ENCODE measurements at places on chromosomes 6 and 20.

DNA sequence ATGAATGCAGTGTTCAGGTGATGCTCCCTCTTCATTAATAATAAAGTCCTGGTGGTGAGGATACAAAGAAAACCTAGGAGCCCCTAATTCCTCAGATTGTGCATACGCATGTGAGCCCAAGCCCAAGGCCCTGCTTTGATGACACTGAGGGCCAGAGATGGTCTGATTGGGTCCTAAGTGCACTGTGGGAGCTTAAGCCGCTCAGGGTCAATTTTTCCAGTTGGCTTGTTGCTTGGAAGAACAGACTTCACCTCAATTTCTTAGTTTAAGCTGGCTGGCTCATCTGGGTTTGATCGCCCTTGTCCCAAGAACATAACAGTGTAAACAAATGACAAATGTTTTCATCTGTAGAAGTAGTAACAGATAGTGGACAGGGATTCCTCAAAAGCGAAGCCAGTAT is 41.4 kb downstream of the INSM1 start:
- DNase-seq: no peak

- DNase-seq: peak; percentile 24
These were observed at the start of gene RIPOR2 for GRCh38 chr6:24935366-24936152. TSS of gene RIPOR2 (minus strand) at chr6:24935960. CDS start at chr6:24935898, 62 bp downstream.

GRCh38 chr6:109961611-109962041 is 16.5 kb upstream of the GPR6 start:
- no peak for DNase-seq

GRCh38 chr6:2744778-2745177 is 5.9 kb downstream of the MYLK4 start:
- no peak for DNase-seq

- no peak for DNase-seq
These were observed 152.1 kb downstream of the SAMD5 start for GRCh38 chr6:147660334-147661311.

- no peak for DNase-seq
These were observed 27.1 kb upstream of the SMOC2 start for GRCh38 chr6:168413856-168414255.

- no peak for DNase-seq
These were observed 17.4 kb downstream of the EZR start for GRCh38 chr6:158801655-158802294.

GRCh38 chr20:61623451-61623850 is 371.4 kb downstream of the CDH4 start:
- no peak for DNase-seq

DNA sequence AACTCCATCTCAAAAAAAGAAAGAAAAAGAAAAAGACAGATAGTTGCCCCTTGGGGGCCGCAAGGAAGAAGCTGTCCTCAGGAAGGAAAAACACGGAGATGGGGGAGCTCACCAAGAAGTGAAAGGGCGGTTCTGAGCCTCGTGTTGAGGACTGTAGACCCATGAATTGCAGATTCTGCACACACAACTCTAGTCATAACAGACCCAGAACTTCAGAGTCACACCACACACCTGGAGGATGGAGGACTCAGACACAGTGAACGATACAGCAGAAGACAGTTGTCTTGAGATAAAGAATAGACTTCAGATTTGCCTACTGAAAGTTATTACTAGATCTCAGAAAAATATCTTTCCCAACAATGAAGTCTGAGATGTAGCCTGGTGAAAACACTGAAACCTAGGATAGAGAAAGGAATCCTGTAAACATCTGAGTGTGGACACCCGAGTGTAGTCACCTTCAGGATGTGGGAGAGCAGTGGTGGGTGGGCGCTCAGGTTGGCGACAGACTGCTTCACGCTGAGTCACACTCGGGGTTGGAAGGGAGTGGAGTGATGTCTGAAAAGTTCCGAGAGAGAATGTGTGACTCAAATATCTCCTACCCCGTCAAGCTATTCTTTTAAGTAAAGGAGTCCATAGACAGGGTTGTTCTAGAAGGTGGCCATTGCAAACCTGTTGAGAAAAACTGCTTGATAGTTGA is 88.1 kb downstream of the MAP3K4 start:
- no peak for DNase-seq

DNA sequence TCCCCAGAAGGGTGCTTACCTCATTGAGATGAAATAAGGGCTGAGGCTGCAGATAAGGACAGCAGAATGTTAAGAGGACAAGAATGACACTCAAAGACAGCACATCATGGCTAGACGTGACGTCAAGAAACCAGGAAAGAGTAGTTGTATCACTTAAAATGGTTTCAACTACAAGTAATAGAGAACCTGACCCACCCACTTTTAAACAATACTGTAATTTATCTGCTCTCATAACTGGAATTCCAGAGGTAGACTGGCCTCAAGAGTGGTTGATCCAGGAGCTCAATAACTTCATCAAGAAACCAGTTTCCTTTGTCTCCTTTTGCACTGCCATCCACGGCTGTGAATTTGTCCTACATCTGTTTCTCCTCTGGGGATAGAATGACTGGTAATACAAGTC is 187.1 kb downstream of the EYA4 start:
- no peak for DNase-seq

DNA sequence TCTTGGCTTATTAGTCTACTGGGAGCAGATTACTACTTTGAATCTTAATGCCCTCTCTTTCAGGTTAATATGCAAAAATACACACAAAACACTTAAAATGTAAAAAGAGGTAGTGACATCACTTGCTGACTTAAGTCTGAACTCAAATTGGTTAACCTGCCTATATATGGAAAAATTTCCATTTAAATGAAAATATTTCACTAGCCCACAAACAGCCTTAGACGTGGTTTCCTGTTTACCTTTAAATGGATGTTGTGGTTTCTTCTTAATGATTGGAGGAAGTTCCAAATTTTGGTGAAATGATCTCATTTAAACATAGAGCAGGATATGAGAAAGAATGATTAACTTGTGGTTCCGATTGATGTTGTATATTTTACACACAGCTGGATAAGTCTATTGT is 553.7 kb downstream of the CD109 start:
- no peak for DNase-seq

- DNase-seq: no peak
These were observed 34.2 kb downstream of the PTPRA start for GRCh38 chr20:2907519-2907918.

DNA sequence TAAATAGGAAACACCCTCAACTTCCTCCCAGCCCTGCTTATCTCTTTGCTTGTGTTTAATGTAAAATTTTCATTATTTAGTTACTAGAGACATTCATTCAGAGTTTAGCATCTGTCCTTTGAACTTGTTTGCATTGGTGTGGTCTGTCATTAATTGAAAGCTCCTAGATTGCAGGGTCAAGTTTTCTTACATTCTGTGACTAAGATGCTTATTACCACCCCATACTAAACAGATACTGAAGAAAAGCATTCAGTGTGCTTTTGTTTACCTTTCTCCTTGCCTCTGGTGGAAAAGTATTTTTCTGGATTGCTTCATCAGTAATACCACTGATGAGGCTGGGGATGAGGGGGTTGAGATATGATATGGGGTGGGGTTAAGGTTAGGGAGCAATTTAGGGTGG is 199.0 kb downstream of the SAMD5 start:
- DNase-seq: no peak

GRCh38 chr6:56311061-56311460 is 63.7 kb upstream of the COL21A1 start:
- DNase-seq: no peak

DNA sequence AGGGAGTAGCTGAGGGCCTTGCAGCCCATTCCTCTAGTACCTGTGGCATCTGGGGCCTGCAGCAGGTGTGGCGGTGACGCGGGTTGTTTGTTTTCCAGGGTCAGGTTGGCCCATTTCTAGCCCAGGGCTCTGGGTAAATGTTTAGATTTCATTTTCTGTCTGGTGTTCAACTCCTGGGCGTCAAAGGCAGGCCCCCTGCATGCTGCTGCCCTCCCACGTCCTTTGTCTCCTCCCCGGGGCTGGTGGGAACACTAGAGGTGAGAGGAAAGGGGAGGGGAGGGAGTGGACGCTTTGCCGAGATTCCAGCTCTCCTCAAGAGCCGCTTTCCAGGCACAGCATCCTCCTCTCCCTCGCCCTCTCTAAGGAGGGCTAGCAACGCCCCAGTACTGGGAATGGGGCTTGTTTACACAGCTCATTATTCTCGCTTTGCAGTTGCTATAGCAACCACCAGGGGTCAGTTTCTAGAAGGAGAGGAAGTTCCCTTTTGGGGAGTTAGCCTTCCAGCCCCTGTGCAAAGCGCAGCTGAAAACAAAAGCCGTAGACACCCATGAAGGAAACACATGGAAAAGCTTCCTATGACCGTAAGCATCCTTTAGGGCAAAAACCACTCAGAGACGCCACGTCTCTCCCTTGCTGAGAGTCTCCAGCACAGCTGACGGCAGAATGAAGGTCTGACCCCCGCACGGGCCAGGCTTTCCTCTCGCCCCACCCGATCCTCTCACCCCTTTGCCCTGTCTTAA is 170.6 kb downstream of the LY86 start:
- peak; percentile 69 for DNase-seq

- no peak for DNase-seq
These were observed 116.1 kb upstream of the TIAM2 start for GRCh38 chr6:154878871-154879491.

GRCh38 chr6:131629651-131630050 is 1.6 kb upstream of the MED23 start:
- DNase-seq: no peak

- no peak for DNase-seq
These were observed 34.0 kb downstream of the GNAS start for GRCh38 chr20:58886546-58886945.

DNA sequence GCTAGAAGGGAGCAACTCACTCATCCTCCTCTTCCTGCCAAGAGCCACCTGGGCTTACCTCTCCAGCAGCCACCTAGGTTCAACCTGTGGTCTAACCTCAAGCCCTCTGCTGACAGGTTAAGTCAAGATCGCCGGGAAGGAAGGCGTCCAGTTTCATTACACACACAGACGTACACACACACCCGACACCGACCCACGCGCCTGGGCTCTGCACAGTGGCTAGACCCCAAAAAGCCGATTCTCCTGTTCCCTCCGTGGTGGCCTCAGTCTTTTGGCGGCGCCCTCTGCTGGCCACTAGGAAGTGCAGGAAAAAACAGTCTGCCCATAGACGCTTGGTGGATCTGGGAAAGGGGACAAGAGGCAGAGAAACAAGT is 52.8 kb downstream of the MRPL14 start:
- peak; percentile 76 for DNase-seq

DNA sequence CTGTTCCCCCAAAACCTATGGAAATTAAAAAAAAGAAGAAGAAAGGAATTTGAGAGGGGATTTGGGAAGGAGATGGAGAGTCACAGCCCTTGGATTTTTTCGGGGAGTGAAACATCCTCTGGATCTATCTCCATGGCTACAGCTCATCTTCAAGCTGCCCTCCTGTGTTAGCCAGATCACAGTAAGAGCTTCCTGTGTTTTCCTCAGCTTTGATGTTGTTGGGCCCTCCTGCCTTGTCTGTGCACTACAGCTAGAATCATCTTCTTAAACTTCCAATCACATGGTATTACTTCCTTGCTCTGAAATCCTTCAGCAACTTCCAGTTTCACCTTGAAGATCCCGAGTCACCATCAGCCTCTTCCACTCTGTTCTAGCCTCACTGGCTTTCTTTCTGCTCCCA is 207.8 kb upstream of the ZFP64 start:
- DNase-seq: no peak

DNA sequence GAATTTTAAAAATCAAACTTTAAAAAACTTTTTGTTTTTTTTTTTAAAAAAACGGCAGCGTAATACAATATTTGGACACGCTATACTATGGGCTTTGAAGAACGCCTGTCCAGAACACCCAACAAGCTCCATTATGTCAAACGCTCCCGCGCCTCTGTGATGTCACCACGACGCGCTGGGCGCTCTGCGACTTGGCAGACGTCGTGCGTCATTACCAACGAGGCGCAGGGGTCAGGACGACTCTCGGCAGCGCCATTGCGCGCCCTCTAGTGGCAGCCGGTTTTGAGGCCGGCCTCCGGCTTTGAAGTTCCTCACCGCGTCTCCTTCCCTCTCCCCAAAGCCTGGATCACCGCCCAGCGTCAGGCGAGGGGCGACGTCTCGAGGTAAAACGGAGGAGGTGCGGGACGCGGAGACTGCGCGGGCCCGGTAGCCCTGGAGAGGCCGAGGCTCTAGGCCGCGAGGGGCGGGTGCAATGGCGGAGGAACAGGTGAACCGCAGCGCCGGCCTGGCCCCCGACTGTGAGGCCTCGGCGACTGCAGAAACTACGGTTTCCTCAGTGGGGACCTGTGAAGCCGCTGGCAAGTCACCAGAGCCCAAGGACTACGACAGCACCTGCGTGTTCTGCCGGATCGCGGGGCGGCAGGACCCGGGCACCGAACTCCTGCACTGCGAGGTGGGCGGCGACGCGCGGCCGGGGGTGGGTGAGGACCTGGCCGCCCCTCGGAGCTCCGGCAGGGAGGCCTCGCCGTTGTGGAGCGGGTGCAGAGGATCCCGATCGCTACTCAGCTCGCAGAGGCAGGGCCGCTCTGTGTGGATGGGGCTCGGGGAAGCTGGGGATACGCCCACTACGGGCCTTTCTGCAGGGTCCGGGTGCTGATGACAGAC is at the start of gene HINT3:
Gene HINT3 (plus strand): TSS at position 265 of the 885 bp plus-strand sequence. CDS start 208 bp downstream, at position 473.
- peak; percentile 99 for DNase-seq

DNA sequence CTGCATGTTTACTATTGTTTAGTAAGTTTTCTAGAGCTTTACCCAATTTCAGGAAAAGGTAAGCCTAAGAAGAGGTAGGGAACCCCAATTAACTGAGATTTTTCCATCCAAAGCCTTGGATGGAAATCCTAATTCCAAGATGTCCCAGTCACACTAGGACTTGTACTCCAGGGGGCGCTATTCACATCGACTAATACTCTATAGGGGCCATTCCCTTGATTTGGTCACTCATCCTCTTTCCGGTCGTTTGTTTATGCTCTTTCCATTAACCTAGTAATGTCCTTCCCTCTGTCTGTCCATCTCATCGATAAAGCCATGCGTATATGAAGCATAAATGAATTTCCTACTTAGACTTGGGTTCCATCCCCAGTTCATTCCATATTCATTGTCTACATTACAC is 80.8 kb upstream of the FUCA2 start:
- DNase-seq: no peak

- DNase-seq: no peak
These were observed 35.9 kb upstream of the MYB start for GRCh38 chr6:135145063-135145800.
